ENCODE measurements at places on chromosomes 16 and 17.

GRCh38 chr17:45135978-45136791 is 698 bp downstream of the ACBD4 start:
- no peak for DNase-seq

DNA sequence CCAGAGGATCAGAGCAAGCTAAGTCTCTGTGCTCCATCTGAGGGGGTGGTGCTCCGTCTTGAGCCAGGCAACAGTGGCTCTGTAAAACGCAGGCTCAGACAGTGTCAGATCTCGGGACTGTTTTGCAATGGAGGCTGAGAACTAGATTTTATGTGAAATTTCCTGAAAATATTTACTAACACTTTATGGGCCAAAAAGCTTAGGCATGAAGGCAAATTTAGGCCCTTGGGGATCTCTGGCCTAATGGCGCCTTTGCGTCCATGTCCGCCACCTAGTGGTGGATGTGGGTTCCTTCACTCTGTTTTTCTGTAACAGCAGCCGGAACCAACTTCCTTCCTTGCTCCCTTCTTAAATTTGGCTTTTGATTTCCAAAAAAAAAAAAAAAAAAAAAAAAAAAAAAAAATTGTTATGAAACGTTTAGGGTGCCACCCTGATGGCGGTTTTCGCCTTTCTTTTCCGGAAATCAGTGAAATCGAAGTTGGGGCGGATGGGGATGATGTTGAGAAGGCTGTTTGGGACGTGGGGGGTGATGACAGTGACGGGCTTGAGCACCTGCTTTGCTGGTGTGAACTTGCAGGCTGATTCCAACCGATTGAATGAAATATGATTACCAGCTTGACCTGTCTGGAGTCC is 14.0 kb upstream of the ELAC2 start:
- DNase-seq = no peak

- DNase-seq = no peak
Observed at GRCh38 chr17:80447790-80448189, 28.6 kb downstream of the NPTX1 start.

DNA sequence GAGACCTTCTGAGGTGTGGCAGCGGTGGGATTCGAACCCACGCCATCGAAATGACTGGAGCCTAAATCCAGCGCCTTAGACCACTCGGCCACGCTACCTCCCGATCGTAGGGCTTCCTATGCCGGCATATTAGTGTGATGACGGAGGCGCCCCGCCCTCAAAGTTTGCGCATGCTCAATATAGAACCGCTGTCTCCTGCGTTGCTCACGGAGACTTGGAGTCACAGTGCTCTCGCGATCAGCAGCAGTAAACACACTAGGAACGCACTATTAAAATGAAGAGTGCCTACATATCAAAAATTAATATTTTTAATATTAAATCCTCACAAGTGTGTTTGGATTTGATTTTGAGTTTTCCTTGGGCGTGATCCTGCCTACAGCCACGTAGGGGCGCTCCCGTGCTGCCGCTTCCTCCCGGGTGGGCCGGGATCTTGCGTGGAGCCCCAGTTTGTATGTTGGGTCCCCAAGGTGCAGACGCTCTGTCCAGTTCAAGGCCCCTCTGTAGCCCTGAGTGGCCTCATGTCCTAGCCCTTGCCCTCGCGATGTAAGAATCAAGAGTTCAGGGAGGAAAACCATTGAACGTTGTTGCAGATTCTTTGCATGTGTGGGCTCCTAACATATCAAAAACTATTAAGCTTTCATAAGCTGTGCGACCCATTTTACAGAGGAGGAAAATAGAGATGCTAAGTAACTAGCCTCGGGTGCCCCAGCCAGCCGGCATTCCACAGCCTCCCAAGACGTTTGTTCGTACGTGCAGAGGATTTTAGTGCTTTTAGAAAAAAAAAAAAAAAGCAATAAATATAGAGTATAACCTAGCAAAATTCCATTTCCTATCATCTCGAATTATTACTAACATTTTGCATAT is 10.2 kb upstream of the EEF2K start:
- DNase-seq = no peak

DNA sequence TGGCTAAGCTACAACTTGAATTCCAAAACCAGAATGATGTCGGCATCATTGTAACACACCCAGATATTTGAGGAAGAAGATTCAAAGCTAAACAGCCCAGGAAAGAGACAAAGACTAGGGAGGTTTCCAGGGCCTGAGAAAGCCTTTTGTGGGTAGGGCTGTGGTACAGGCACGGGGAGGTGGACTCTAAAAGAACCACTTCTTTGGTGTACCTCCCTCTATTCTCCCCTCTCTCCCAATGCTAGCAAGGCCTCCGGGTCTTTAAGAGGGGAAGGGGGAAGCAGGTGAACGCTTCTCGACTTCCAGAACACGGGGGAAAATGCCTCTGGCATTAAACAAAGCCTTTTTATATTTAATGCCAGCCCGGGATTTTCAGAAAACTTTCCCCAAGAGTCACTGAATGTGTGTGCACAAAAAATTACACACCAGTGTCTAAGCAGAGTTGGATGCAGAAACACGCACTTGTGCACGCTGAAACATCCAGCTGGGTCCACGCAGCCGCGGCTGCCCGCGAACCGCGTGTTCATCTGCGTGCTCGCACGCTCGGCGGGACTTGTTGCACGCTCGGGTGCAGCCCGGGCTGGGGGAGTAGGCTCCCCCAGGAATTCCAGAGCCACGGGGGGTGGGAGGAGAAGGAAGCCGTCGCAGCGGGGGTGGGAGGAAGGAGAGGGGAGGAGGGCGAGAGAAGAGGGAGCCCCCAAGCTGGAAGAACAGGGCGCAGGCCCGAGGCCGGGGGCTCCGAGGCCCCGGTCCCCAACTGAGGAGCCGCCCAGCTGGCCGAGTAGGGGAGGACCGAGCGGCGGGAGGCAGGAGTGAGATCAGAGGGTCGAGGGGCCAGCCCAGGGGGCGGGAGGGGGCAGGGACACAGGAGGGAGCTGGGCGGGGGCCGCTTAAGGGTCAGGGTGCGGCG is 20.1 kb upstream of the ZNF423 start:
- no peak for DNase-seq

DNA sequence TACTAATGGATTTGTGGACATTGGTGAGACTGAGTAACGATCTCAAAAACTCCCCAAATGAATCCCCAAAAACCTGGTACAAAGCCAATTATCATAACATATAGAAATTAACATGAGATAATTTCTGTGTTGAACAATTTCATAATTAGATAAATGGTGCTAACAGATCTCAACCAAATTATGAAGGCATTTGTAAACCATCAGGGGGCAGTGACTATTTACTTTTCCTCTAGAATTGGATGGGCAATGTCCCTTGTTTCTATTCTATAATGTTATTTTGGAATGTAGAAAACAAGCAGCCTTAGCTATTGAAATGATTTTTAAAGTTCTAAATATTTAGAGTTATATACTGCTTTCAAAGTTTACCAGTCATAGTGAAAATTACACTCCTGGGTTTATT is 57.8 kb downstream of the MYH10 start:
- DNase-seq = no peak

DNA sequence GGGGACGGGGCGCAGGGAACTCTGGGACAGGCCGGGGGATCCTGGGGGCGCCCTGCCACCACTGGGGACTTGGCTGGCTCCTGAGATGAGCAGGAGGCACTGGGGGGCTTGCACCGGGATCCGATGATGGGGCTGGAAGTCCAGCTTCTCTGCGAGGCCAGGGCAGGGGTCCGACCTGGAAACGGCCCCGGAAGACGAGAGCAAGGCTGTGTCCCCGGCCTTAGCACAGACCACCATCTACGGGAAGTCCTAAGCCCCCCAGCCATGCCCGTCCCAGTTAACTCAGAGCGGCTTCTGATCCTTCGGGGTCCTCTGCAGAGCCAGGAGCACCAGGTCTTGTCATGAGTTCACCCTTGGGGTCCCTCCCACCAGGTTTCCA is 573 bp downstream of the CDT1 start:
- DNase-seq = no peak

DNA sequence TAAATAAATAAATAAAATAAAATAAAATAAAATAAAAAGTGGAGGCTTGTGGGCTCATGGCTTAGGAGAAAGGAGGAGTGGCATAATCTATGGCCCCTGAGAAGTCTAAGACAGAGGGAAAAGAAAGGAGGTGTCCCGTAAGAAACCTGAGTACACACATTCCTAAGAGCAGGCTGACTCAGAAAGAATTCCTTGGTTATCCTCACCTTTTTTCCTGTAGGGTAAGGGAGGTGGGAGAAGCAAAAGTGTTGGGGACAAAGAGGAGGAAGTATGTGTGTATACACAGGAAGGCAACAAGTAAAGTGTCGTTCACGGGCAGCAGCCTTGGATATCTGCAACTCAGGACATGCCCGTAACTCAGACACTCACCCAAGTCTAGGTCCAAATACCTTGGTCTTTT is 29.3 kb downstream of the MARF1 start:
- DNase-seq = no peak

- DNase-seq = no peak
Observed at GRCh38 chr17:3801792-3802191, 804 bp upstream of the ITGAE start.

GRCh38 chr17:82568997-82569393 is 49.5 kb downstream of the FOXK2 start:
- DNase-seq = no peak

DNA sequence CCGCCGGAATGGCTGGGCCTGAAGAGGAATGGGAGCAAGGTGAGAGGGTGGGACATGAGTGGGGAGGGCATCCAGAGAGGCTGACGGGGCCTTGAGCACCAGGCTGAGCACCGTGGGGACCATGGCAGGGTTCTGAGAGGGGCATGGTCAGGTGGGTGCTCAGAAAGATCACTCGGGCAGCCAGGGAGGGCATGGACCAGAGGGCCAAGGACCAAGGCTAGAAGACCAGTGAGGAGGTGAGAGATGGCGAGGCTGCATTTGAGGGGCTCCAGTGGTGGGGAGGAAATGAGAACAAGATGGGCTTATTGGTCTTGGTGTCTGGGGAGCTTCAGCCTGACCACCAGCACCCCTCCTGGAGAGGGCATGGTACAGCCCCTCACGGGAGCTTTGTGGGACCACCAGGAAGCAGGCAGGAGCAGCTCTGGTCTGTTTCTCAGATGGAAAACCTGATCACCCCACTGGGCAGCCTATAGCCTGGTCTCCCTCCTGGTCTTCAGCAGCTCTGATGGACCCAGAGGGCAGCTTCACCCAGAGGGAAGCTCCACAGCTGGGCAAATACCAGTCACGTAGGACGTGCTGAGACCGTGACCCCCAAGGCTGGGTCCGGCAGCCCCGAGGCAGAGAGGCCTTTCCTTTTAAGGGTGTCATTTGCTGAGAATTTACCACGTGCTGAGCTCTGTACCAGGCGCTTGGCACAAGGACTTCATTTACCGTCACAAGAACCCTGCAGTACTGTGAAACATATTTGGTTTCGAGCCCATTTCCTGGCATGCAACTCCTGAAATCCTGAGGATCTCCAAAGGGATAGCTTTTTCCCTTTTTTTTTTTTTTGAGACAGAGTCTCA is 11.4 kb upstream of the NCBP3 start:
- DNase-seq = no peak

GRCh38 chr16:81583893-81584631 is 139.5 kb downstream of the CMIP start:
- DNase-seq = no peak

GRCh38 chr17:4412933-4413831 is 20.6 kb upstream of the SPNS3 start:
- DNase-seq = no peak

DNA sequence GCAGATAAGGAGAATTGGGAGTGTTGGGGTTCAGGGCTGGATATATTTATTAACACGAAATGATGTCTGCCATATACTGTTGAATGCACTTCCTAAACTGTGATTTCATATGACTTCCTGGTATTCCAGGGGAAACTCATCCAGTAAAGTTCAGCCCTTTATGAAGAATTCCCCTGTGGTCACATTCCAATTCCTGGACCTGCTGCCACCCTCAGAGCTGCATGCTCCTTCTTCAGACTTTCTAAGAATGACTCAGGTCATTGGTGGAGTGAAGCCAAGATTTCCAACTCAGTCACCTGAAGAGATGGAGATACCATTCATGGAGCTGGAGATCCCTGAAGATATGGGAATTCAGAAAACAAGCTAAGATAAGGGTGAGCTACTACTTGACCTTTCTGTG is 114.2 kb upstream of the TMEM97 start:
- no peak for DNase-seq

DNA sequence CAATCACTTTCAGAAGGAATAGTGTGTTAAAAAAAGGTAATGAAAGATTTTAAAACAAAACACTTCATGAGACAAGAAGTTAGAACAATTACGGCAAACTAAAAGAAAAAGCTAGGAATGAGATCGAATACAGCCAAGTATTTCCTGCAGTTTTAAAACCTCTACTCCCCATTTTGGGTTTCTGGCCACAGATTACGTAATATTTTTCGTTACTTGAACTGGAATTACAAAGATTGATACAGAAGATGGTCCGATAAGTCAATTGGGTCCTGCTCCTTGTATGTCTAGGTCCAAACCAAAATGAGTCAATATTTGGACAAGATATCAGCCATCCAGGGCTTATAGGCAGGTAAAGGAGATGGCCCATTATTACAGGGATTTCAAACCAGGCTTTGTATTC is 52.2 kb downstream of the SIAH1 start:
- no peak for DNase-seq

DNA sequence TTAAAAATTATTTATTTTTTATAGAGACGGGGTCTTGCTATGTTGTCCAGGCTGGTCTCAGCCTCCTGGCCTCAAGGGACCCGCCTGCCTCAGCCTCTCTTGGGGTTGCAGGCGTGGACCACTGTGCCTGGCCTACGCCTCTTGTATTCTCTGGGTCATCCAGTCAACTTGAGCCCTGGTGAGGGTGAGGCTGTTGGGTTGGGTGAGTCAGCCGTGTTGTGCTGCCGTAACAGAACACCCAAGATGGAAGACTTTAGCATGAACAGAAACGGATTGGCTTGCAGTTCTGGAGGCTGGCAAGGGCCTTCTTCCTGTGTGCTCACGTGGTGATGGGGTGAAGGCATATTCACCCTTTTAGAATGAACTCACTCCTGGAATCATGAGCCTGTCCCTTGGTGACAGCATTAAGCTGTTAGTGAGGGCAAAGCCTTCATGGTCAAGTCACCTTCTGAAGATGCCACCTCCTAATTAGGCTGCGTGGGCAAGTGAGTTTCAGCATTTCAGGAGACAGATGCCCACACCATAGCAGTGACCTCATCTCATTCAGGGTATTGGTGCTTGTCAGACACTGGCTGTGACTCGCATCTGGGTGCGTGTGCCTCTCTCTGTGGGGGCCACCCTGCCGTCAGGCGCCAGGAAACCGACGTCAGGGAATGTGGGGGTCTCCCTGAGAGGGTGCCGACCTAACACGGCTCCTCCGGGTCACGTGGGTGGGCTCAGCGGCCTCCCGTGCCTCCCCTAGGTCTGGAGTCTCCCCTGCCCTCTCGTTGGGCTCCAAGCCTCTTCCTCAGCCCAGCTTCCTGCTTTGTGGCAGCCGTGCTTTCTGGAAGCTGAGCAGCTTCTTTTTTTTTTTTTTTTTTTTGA is 49.8 kb downstream of the WDR45B start:
- DNase-seq = no peak

DNA sequence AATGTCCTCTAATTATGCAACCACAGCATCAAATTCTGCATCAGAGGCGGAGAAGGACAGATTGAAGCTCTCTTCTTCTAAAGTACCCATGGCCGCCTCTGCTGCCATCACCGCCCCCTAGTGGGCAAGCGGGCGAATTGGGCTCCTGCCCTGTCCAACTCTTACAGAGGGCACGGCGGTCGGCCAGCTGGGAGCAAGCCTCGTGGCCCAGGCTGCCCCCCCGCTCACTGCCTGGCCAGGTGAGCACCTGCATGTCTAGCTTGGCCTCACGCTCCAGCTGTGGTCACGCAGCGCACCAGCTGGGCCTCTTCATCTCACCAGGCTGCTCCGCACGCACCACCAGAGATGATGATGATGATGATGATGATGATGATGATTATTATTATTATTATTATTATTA is 146.1 kb upstream of the TOM1L1 start:
- no peak for DNase-seq

Data from cortex of kidney (tissue), 1 donor.